ENCODE measurements at places on chromosomes 13 and 19.

- DNase-seq = no peak
These were observed 2.8 kb upstream of the CERS4 start for GRCh38 chr19:8206147-8207087.

GRCh38 chr13:93256998-93257397 lies 30.4 kb downstream of the GPC6 start:
- DNase-seq = no peak

- DNase-seq = no peak
These were observed 843.8 kb upstream of the SPRY2 start for GRCh38 chr13:81184556-81185265.

DNA sequence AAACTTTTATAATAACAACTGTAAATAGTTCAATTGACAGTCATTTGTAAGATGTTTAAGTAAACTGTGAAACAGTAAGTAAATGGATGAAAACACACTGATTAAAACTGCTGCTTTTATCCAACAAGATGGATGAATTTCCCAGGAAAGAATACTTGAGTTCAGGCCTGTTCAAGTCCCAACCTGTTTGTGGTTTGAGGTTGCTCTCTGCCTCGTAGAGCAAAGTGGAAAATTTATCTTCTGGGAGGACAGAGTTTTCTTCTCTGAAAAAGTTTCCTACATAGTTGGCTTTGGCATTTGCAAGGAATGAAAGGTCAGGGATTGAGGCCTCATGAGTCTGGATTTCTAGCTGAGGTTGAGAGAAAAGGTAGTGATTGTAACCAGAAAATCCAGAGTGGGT lies 15.2 kb upstream of the ZNF543 start:
- no peak for DNase-seq

DNA sequence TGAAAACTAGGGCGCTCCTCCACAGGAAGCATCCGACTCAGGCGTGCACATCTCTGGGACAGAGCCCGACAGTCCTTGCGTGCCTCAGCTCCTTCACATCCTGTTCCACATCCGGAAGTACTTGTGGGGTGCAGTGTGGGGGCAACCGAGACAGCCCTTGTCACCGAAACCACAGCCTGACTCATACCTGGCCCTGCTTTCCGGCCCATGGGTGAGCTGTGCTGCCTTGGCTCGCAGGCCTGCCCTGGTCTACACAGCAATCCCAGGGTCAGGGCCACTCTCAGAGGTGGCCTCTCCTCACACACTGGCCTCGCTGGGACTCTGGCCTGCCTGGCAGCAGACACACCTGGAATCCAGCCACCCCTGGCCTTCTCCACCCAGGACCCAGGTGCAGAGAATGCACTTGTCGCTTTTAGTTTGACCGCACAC lies 100.4 kb downstream of the STK24 start:
- DNase-seq = peak; percentile 77

GRCh38 chr13:107373551-107373950 lies 805.6 kb upstream of the ARGLU1 start:
- DNase-seq = no peak

- no peak for DNase-seq
These were observed 23.7 kb downstream of the DIS3 start for GRCh38 chr13:72757792-72758535.

- DNase-seq = no peak
These were observed 157.9 kb downstream of the UQCRFS1 start for GRCh38 chr19:29054886-29055675.

DNA sequence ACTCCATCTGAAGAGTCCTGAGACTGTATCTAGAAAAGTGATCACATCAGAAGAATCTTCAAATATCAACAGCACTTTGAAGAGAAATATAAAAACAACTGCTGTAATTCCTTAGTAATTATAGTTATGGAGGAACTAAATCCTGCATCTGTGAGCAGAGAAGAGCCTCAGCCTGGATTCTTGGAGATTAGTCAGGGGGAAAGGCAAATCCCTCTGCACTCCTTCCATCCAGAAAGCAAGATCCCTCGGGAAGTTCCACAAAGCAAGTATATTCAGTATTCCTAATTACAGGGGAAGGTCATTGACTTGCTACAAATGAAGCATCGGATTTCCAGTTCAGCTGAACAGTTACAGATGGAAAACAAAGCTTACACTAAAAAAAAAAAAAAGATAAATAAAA lies 256.6 kb upstream of the IPO5 start:
- DNase-seq = no peak

DNA sequence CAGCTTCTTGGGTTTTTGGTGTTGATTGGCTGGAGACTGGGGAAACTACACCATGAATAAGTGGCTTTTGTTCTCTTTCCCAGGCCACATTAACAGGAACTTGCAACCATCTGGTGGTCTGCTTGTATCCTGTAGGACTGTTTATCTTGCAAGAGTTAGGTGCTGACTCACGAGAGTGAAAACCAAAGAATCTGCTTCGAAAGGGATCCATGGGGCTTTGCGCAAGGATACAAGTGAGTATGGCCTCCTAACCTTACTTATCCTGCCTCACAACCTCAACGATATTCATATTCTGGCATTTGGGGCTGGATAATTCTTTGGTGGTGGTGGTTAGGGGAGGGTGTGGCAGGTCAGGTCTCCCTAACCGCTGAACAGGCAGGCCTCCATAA lies 4.7 kb upstream of the SIGLECL1 start:
- no peak for DNase-seq

DNA sequence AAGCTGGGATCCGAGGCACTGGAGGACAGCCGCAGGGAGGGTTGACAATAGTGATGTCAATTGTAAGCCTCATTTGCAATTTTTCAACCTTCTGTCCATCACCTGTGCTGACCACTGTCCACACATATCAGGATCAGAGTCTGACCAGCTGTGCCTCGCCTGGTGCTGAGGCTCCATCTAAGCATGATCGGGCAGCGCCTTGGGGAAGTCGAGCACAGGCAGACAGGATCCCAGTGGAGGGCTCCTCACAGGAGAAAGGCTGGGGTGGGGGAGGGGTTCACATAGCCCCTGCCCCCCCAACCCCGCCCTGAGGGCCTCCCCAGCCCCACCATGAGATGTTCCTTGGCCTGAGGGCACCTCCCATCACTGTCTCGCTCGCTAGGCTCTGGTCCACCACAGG lies 60.3 kb downstream of the RAB20 start:
- no peak for DNase-seq

DNA sequence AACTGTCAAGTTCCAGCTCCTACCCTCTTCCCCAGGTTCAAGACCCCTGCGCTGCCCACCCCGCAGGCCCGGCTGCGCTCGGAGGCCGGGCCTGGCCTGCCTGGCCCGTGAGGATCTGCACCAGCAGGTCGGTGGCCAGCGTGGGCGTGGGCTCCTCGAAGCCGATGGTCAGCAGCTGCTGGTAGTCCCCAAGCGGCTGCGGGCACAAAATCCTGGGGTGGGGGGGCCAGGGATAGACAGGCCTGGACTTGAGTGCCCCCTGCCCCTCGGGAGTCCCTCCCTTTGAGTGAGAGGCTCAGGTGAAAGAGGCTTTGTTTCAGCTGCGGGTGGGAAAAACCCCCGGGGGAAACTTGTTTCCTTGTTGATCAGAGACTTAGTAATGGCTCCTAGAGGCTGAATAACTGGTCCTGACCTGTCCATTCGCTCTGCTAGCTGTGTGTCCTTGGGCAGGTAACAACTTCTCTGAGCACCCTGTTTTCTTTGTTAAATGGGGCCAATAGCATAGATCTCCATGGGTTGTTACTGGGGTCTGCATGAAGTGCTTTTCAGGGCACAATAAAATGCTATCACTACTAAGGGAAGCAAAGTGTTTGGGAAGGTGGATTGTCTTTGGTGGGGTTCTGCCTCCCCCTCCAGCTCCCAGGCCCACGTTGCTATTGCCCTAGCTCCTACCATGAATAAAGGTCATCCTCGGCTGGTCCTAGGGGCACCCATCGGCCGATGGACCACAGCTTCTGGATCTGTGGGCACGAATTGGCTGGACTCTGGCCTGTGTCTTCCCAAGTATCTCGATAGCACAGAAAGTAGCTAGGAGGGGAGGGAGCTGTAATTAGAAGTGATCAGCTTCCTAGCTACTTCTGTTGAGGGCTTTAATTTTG lies 3.5 kb downstream of the C19orf67 start:
- no peak for DNase-seq

- DNase-seq = no peak
These were observed 88.5 kb downstream of the RAB20 start for GRCh38 chr13:110472904-110473563.

- DNase-seq = no peak
These were observed 1369.9 kb downstream of the EFNB2 start for GRCh38 chr13:105165449-105166125.

- DNase-seq = no peak
These were observed 86.5 kb downstream of the KCTD12 start for GRCh38 chr13:76799696-76800095.

- no peak for DNase-seq
These were observed 21.4 kb downstream of the KCTD4 start for GRCh38 chr13:45179428-45179827.

DNA sequence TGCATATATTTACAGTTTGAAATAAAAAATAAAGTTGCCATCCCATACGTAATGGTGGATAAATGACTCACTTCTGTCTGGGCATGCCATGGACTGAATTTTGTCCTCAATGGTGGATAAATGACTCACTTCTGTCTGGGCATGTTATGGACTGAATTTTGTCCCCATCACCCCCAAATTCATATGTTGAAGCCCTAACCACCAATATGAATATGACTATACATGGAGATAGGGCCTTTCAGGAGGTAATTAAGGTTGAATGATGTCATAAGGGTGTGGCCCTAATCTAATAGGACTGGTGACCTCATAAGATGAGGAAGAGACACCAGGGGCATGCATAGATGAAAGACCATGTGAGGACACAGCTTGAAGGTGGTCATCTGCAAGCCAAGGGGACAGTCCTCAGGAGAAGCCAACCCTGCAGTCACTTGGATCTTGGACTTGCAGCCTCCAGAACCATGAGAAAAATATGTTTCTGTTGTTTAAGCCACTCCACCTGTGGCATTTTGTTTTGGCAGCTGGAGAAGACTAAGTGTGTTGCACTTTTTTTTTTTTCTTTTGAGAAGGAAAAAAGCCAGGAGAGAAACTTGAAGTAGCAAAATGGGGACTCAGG lies 41.8 kb downstream of the RFC3 start:
- DNase-seq = no peak

- DNase-seq = no peak
These were observed 2.0 kb downstream of the GYS1 start for GRCh38 chr19:48991011-48991609.

GRCh38 chr13:29954082-29955028 lies 103.9 kb upstream of the UBL3 start:
- DNase-seq = peak; percentile 28

DNA sequence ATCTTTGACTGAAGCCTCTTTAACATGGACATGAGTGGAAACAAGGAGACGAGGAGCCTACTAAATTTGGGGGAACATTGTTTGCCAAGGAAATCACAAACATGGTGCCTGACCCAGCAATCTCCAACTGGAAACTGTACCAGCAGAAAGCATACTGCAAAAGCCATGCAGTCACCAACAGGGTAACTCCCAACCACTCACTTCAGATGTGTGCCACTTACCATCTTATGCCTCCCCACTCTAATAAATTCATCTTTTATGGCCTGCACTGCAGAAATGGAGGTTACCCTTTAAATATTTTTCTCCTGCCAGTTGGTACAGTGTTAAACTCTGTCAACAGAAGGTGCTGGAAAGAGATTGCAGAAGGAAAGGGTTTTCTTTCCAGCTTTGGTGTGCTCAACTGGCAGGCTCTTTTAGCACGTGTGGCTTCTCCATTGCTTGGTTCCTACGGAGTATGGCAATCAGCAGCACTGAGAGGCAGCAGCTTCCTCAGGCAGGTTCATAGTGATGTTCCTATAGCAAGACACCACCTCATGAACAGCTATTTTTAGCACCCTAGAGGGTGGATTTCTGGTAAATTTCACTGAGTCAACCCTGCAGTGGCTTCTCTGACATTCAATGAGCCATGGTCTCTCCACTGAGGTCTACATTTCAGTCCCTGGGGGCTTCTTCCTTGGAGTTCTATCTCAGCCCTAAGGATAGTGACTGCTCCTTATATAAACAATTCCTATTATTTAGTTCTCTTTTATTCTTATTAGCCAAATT lies 21.4 kb downstream of the MIR17HG start:
- no peak for DNase-seq

GRCh38 chr19:50492303-50493052 lies 15.8 kb upstream of the GARIN5A start:
- no peak for DNase-seq

DNA sequence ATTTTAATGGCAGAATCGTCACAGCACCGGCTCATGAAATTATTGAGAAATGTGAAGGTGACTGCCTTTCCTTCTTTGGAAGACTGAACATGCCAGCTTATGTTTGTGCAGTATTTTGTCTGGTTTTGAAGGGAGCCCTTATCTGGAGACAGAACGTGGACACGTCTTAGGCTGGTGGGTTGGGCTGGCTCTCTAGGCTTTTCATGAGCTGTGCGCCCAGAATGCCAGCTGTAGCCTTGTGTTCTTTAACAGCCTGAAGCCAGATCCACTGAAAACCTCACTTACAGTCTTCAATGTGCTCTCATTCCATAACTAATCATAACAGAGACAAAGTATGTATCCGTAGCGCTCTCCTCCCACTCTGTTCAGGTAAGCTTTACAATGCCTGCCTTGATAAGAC lies 184.4 kb upstream of the HTR2A start:
- DNase-seq = no peak

DNA sequence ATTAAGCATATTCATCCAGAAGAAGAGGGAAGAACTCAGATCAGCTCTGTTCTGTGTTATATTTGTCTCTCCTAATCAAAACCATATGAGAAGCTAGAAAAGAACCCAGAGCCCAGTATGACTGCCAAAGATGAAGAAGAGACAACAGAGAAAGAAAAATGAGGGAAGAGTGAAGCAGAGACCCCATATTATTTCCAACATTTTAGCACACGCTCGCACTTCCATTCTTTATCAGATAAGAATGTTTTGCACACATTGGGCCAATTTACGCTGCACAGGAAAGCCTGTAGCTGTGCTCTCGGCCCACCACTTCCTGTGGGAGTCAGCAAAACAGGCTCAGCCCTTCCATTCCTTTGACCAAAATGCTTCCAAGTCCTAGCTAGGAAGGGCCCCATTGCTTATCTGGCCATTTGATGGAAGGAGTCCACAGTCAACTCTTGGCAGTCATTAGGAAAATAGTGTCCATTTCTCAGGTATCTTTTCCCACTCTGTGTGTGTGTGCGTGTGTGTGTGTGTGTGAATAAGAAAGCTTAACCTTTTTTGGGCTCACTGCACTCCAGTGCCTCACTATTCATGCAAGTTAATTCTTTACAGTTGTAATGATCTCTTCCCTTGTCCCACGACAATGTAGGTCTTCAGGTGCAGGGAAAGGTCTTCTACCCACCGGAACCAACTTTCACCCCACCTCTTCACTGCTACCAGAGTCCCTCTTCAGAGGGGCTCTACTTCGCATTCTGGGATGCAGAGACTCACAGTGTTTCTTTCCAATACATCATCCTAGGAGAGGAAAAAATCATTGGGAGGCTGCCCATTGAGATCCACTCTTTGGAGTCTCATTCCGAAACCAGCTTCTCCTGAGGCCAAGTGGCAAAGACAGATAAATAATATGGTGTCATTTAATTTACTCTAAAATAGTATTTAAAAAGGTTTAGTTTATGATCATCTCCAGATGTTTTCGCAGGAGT lies 237.5 kb downstream of the COG6 start:
- DNase-seq = no peak

All from T follicular helper cell (primary cell).